ENCODE measurements at places on chromosomes 5 and 9.

DNA sequence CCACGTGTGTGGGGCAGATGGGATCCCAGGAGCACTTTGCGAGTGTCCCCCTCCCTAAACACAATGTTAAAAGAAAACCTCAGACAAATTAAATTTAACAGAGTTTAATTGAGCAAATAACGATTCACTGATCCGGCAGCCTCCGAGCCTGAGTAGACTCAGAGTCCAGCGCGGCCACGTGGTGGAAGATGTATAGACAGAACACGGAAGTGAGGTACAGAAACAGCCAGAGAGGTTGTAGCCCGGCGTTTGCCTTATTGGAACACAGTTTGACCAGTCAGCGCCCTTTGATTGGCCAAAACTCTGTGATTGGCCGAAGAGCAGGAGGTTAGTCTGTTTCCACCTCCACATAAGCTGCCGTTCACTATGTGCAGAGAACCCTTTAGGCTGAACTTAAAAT is 363.0 kb upstream of the IRX2 start:
- DNase-seq, result no peak

GRCh38 chr5:1840741-1841521 is 39.7 kb downstream of the NDUFS6 start:
- no peak for DNase-seq

- DNase-seq, result no peak
Observed at GRCh38 chr5:175681968-175682340, 24.1 kb downstream of the HRH2 start.

DNA sequence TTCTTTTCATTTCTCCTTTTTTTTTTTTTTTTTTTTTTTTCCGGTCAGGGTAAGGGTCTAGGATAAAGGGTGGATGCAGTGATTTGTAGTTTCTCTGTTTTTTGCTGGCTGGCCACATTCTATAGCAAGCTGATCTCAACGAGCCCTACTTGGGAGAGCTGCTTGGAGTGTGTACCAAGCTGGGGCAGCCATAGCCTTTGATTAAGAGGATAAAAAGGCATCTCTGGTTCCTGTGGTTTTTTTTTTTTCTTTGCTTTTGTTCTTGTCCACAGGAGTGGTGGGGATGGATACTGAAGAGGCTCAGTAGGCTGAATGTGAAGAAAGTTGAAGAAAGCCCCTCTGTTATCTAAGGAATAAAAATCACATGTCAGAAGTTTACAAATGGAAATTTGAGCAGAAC is 955.3 kb upstream of the WWC1 start:
- no peak for DNase-seq

DNA sequence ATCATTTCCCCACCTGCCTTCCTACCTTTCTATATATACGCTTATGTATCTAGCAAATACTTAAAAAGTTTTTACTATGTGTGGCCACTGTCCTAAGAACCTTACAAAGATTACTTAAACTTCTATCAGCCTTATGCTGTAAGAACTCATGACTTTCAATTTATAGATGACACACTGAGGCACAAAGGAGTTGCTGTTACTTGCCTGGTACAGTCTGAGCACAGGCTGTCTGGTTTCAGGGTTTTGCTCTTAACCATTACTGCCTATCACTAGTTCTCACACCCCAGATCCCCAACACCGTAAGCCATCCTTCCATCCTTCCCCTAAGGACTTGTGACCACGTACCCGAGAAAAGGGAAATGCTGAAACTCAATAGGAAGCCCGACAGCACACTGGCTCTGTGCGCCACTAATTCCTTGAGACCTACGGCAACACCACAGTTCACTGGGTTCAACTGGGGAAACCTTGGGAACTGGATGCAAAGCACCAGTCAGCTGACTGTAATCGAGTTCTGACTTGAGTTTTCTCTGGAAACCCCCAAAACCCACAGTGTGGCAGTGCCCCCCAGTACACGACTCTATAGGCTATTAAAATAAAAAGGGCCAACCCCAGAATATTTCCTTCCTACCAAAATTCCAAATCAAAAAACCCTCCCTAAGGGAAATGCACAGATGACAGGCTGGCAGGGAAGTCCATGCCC is 56.0 kb downstream of the AUH start:
- DNase-seq, result no peak

DNA sequence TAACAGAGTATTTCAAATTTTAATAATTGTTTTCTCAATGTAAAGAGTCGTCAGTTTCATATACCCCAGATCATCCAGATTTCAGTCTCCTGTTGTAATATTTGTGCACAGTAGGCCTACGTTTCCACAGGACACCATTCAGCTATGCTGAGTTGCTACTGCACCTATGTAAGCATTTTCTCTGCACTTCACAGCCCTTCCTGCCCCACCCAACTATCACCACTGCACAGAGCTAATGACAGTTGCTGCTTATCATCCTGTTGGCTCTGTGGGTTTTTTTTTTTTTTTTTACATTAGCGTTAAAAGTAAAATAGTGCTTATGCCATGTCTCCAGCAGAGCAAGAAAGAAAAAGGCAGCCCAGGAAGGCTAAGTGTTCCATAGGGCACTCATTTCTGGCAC is 5.9 kb upstream of the PRKACG start:
- no peak for DNase-seq

- DNase-seq, result no peak
Observed at GRCh38 chr5:138926257-138926656, 51.1 kb upstream of the LRRTM2 start.

GRCh38 chr5:140362875-140363630 is 3.1 kb downstream of the SLC4A9 start:
- peak; percentile 77 for DNase-seq

DNA sequence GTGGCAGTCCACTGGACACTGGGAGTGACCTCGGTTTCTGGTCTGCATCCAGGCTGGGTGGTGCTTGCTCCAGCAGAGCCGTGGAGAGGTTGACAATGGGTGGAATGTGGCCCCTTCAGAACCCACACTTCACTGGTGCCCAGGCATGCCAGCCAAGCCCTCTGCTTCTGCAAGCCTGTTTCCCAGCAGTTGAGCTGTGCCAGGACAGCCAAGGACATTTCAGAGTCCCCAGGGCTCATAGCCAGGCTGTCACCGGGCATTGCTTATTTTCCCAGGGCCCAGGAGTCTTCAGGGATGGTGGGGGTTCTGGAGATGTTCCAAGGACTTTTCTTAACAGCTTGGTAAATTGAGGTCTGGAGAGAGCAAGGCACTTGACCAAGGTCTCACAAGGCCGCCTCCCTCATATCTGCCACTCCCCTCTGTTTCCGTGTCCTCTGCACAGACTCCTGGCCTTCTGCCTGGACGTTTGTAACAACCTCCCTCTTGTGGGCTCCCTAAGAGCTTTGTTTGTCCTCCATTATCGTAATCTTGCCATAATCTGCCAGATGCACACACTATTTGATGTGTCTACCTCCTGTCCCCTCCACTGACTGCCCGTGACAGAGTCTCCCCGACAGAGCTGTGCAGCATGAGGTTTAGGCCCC is 3.8 kb upstream of the NDST1 start:
- no peak for DNase-seq

DNA sequence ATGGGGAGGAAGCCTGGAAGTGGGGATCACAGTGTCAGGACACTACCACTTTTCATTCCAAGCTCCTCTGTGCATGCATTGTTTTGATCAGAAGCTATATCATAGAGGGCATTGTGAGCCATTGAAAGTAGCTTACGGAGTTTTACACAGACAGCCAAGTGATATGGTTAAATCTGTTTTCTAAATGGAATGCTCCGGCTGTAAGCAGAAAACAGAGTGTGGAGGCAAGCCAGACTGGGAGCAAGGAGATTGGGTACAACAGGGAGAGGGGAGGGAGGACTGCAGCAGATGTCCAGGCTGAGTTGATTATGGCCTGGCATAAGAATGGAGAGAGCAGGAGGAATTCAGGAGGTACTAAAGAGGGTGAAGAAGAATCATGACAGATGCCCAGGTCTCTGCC is 15.5 kb upstream of the SOWAHA start:
- DNase-seq, result no peak

- no peak for DNase-seq
Observed at GRCh38 chr9:70135176-70135575, 91.5 kb downstream of the MAMDC2 start.

- DNase-seq, result no peak
Observed at GRCh38 chr9:129225815-129226214, 47.8 kb upstream of the IER5L start.

DNA sequence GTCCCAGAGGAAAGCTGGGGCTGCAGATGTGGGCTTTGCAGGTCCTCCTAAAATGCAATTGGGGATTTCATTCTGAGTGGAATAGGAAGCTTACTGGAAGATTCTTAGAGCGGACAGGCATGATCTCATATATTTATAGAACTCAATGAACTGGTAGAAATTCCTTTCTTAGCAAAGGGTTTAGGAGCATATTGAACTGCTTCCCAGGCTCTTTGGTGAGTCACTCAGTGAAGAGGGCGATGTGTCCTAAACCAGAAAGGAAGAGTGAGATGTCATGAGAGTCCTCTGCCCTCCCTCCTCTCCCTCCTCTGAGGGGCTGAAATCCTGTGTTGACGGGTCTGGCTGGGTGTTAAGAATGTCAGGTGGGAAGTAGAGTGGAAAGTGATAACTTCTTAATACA is 26.3 kb upstream of the SEMA6A start:
- DNase-seq, result no peak

GRCh38 chr5:150595466-150596031 is 44.9 kb upstream of the SYNPO start:
- DNase-seq, result no peak

GRCh38 chr9:97556721-97557605 is 55.5 kb downstream of the TMOD1 start:
- DNase-seq, result no peak

DNA sequence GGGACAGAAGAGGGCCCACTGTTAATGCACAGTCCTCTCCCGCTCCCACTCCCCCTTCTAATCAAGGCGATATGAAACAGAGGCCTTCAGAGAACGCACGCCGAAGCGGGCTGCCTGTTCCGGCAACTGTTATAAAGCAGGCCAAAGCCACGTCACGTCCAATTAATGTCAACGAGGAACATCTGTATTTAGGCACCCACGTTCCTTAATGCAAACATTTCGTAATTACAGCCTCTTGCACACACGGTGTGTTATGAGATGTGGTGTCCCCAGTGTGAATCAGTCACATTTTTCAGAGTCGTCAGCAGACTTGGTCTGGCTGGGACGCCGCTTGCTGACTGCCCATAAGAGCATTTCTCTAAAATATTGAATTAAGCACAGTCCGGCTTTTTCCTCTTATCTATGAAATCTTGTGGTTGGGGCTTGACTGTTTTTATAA is 339.0 kb downstream of the NSG2 start:
- DNase-seq, result no peak

DNA sequence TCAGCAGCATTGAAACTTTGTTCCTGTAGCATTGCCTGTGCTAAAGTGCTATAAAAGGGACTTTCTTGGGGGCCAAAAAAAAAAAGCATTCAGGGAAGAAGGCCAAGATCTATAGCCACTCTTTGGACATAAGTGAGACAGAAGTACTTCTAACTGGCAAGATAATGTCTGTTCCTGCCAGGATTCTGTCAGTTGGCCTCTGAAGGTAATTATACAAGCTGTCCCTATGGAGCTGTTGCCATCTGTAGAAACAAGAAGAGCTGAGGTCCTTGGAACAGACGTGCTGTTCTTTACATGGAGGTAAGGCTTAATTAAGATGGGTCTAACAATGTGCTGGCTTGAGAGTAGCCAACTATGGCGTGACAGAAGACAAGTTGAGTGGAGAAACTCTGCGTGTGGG is 9.7 kb downstream of the KIF20A start:
- no peak for DNase-seq
